ENCODE measurements at places on chromosomes 13 and 19. TPM values are rescaled to one million over a fixed set of nuclear protein-coding genes. Genes with fewer than 3 reads are reported as not detected.

SAFB2 gene
- total RNA-seq, result 27.9 TPM

CATSPERD gene
- not detected for total RNA-seq

NANOS3 gene
- total RNA-seq, result not detected

SSC5D gene
- total RNA-seq, result 9.2 TPM

APOC4 gene
- total RNA-seq, result not detected

Measured in subcutaneous preadipocyte (primary cell).